NCI-H187 (cell line): ENCODE measurements at places on chromosomes 3 and 15.

GRCh38 chr3:124691599-124691998, 38.7 kb upstream of the UMPS start:
- DNase-seq = no peak

DNA sequence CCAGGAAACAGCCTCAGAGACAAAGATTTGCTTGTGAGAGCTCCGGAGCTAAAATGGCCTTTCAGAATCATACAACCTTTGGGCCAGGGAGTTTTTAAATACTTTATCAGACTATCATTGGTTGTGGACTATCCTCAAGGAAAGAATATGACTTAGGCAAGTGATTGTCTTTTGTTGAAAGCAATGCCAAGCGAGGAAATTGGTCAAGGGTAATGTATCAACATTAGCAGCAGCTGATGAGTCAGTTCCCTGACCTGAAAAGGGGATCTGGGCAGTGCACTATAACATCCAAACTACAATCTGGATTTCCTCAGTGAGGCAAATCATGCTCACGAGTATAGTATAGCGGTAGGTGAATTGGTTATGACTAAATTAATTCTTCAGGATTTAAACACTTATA, 303.6 kb downstream of the LSAMP start:
- no peak for DNase-seq

DNA sequence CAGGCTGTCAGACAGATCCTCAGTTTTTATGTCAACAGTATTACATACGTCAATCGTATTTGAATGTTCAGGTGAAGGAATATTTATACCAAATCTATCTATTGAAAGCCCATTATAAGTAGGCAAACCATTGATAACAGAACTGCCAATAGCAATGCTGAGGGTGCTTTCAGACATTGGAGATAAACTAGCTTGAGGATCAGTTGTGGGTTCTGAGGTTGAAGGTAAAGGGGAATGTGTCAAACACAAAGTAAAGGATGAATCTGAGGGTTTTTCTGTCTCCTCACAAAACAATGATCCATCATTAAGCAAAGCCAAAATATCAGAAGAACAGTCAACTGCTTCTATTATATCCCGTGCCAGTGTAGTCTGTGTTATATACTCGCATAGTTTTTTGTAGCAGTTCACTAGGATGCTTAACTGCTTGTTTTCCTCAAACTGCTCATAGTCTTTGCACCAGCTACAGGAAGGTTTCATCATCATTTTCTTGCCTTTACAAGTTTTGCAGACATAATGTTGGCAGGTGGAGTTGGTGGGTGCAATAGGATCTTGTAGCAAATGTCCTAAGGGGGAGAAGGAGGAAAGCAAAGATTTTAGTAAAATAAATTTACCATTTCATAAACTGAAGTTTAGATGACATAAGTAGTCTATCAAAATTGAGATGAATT, 43.8 kb downstream of the MSL2 start:
- DNase-seq = no peak

GRCh38 chr3:170899455-170899854, 9.0 kb downstream of the EIF5A2 start:
- DNase-seq = no peak

DNA sequence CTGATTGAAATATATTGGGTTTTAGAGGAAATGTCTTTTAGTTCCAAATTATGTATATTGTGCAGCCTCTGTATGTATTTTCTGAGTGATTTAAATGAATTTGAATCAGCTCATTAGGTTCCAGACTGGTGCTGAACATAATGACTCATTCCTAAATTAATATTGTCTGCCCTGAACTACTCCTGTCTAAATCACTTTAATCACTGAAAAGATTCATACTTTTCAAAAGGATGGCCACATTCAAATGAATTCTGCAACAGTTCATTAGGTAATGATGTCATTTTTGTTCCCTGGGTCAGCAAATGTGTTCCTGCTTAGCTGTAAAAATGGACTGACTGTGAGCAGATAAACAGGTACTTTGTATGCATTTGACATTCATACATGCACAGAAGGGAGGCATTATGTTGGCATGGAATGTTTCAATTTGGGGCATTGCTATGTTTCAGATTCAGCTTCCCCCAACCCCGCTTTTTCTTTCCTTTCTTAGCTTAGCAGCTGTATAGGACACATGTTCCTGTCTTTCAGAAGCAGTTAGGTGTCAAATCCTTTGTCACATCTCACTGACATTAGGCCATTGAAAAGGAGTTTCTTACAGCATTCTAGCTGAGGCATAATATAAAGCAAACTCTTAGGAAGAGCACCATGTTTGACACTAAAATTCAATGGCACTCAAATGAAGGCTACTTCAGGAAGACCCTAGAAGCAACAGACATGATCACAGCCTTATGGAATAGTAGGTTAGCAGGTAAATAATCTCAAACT, 318.5 kb upstream of the ARPP21 start:
- DNase-seq = no peak

DNA sequence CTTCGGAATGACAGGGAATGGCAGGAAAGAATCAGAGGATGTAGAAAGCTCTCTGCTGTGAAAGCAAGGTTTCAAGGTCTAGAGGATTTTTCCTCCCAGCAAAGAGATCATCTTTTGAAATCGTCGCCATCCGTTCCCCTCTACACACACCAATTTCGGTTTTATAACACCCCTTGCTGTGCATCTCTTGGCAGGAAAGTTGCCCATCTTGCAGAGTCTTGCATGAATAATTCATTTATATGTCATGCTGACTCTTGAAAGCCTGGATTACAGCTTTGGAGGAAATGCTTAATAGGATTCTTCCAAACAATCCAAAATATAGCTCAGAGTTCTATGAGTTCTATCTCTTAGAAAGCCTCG, 262.7 kb downstream of the CHL1 start:
- no peak for DNase-seq

GRCh38 chr3:119918992-119919933, 137.4 kb downstream of the NR1I2 start:
- no peak for DNase-seq

- no peak for DNase-seq
Observed at GRCh38 chr15:56765251-56765650, 31.9 kb upstream of the ZNF280D start.

DNA sequence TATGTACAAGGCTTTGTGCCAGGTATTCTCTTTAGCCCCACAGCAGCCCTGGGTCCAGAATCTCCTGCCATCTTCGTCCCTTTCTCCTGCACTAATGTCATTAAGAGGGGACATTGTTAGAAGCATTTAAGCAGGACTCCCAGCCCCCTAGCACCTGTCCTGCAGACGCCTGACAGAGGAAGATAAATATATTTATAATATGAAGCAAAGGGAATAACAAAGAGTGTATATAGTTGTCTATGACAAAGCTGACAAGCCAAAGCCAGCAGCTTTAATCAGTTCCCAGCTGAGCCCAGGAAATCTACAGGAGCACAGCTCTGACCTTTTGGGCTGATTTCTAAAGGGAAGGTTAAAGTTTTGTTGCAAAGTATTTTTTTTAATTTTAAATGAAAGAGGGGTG, 96.0 kb downstream of the MEGF11 start:
- DNase-seq = no peak

GRCh38 chr15:31236184-31237042, 90.2 kb upstream of the KLF13 start:
- DNase-seq = no peak

DNA sequence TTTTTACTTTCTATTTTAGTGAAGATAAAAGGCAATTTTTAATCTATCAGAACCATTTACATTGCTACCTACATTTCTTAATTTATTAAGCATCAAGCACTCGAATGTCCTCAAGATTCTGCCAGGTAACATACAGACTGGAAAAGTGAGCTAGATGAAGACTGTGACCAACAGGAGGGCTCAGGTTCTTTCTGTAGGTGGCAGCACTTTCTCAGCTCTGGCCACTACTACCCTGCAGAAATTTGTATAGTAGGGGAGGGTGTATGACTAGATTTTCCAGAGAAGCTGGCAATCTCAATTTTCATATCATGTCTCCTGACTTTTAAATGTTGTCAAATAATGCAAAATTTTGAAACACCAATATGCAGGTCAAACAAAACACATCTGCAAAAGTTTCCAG, 165.0 kb upstream of the SUCLG2 start:
- no peak for DNase-seq

GRCh38 chr3:110677506-110677905, 394.1 kb upstream of the NECTIN3 start:
- DNase-seq = no peak

DNA sequence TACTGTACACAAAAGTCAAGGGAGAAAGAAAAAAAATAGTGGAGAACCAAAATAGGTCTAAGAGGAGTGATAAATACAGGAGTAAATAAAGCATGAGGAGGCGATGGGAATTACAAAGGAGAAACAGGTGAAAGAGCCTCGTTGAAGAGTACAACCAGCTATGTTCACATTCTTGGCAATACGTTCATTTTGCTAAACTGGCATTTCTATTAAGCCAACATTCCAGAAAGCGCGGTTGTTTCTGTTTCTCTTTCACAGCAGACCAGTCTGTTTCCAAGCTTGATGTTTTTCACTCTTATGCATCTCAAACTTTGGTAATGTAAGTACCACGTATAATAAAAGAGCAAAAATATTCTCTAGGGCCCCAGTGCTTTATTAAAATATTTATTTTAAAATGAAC, 74.5 kb downstream of the NSUN3 start:
- no peak for DNase-seq

- DNase-seq = no peak
Observed at GRCh38 chr3:136142592-136142991, 53.5 kb downstream of the MSL2 start.

DNA sequence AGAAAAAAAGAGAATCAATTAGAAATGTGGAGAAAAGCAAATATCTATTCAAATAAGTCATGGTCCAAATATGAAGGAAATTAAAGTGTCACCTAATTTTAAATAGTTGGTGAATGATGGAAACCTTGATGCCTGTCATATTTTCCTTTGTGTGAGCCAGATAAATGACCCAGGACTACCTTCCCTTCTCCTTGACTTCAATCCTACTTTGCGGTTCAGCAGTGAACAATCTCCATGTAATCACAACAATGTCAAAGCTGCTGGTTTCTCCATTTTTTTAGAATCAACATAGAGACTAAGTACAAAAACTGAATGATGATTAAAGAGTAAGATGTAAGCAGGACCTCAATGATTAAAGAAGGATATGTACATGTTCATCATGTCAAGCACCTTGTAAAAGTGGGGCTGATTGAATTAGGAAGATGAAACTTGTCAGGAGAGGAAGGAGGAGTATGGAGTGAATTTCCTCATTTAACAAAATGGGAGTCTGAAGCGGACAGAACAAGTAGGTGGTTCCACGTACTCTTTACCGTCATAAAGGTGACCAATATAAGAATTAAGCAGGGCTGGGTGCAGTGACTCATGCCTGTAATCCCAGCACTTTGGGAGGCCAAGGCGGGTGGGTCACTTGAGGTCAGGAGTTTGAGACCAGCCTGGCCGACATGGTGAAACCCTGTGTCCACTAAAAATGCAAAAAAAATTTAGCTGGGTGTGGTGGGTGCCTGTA, 43.1 kb downstream of the TRPM1 start:
- DNase-seq = no peak
